ENCODE measurements at places on chromosomes 6 and 20. TPM values are rescaled to one million over a fixed set of nuclear protein-coding genes. Genes with fewer than 3 reads are reported as not detected.
A peak's percentile ranks its signal among the peaks of the same experiment; 100 is the strongest.

The VGLL2 gene
- total RNA-seq, result not detected

The ANKRD66 gene
- not detected for total RNA-seq

GRCh38 chr20:22408521-22409402 is 175.6 kb downstream of the FOXA2 start:
- no peak for DNase-seq

The POU5F1 gene
- 2,134 TPM for total RNA-seq

- no peak for DNase-seq
Measured at GRCh38 chr20:1034415-1034789, 32.3 kb upstream of the RSPO4 start.

The TPBG gene
- total RNA-seq, result 19.0 TPM

GRCh38 chr6:170291271-170292110 is 613 bp upstream of the DLL1 start:
- peak; percentile 92 for DNase-seq

The KCNK5 gene
- total RNA-seq, result 31.8 TPM

GRCh38 chr6:25138233-25138933 is 140.8 kb upstream of the CARMIL1 start:
- no peak for DNase-seq

GRCh38 chr20:47857187-47857568 is 71.9 kb upstream of the SULF2 start:
- DNase-seq, result no peak

GRCh38 chr6:135148889-135149288 is 32.2 kb upstream of the MYB start:
- DNase-seq, result no peak

The AVP gene
- total RNA-seq, result not detected

DNA sequence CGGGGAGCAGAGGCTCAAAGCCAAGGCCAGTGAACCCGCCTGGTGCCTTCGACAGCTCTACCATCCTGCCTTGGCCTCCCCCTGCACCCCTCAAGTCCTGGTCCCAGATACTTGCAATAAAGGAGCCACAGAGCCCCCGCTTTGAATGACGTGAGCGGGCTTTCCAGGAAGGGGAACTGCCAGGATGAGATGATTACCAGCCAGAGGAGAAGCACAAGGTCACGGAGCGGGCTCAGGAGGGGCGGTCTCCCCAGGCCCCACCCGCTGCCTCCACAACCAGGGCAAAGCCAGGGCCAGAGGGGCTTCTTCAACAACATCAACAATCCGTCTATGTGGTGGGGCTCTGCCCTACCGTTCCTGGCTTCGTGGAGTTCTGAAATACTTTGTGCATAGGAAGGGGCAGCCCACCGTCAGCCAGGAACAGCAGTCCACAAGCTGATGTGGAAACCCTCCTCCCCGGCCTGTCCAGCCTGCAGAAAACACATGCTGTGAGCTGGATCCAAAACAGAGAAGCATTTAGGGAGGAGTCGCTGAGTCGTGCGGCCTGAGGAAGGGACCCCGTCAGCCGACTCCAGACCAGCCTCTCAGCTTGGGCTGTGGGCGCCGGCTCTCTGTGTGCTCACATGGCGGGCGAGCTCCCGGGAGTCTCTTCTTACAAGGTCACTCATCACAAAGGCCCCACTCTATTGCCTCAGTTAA is 392.5 kb downstream of the CDH4 start:
- no peak for DNase-seq

- no peak for DNase-seq
Measured at GRCh38 chr6:3916211-3916610, 67.0 kb downstream of the FAM50B start.

The MTFR2 gene
- 11.8 TPM for total RNA-seq

All from H9 (cell line).